CD4-positive, alpha-beta T cell treated with Interleukin-6 for 4 hours (primary cell): ENCODE measurements at places on chromosomes 1 and 21.
A peak's percentile ranks its signal among the peaks of the same experiment; 100 is the strongest.

GRCh38 chr21:38460171-38460742, 38.0 kb downstream of the ERG start:
- no peak for DNase-seq

DNA sequence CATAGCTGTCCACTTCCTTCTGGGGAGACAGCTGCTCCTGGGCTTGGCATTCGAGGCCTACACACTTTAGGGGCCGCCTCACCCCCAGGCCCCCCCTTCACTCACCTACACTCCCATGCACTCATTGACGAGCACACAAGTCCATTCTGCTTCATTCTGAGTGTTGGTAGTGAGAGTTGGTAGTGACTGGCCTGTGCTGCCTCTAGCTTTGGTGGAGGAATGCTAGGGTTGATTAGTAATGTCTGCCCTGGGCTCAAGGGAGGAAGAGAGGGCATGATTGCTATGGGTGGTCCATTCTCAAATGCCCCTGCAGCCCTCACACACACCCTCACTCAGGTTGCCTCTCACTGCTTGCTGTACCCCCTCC, 30.4 kb downstream of the TRIM11 start:
- DNase-seq = no peak

DNA sequence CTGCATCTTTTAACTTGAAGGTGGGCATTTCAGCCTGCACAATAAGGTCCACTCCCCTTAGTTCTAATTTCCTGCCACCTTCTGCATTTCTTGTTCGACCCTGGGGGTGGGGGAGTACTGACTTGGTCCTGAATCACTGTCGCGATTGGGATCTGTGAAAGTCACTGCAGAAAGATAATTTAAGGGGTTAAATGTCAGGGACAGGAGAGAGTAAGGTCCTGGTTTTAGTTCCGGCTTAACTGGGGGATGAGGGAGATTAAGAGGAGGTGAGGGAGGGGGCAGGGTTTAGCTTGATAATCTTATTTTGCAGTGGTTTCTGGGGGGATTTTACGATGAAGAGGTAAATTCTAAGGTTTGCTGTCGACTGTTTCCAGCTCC, 128.1 kb downstream of the MRPS6 start:
- DNase-seq = no peak

- no peak for DNase-seq
Observed at GRCh38 chr1:235280467-235280866, 47.5 kb downstream of the ARID4B start.

DNA sequence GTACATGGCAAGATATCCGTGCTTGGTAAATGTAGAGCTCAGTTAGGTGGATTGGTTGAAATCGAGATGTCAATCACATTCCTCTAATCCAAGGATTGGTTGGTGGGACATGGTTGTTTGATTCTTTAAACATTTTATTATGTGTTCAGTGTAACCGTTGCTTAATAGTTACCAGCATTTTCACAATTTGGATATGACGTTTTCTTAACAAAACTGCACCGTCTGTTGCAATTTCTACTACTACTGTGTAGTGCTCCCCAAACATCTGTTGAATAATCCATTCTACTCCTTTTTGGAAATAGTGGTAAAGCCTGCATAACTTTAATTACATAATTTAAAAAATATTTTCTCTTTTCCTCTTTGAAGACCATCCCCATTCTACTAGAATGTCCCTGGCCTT, 16.3 kb downstream of the OR2B11 start:
- no peak for DNase-seq

GRCh38 chr1:51920130-51920529, 41.6 kb upstream of the NRDC start:
- no peak for DNase-seq

GRCh38 chr1:6490181-6491080, 1.0 kb downstream of the PLEKHG5 start:
- DNase-seq = peak; percentile 67

DNA sequence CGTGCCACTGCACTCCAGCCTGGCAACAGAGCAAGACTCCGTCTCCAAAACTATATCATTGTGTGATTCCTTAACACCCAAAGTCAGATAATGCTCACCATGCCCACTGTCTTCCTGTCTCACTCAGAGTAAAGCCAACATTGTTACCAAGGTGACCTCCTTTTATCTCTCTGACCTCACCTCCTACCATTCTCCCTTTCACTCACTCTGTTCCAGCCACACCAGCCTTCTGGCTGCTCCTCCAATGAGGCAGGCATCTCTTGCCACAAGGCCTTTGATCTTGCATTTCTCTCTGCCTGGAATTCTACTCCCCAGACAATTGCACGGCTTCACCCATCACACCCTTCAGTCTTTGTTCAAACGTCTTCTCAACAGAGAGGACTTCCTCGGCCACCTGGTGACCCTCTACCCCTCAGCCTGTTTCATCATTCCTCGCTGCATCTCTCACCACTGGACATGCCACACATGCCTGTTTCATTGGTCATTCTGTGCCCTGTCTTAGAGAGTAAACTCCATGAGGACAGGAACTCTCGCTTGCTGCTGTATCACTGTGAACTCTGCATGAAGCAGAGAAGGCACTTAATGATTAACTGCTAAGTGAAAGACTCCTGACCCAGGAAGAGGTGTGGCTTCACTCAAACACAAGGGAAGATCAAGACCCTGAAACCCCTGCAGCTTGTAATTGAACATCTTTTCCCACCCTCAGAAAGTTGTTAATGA, 67.1 kb upstream of the CAPZB start:
- no peak for DNase-seq

GRCh38 chr1:87149241-87150041, 179.2 kb upstream of the LMO4 start:
- no peak for DNase-seq

DNA sequence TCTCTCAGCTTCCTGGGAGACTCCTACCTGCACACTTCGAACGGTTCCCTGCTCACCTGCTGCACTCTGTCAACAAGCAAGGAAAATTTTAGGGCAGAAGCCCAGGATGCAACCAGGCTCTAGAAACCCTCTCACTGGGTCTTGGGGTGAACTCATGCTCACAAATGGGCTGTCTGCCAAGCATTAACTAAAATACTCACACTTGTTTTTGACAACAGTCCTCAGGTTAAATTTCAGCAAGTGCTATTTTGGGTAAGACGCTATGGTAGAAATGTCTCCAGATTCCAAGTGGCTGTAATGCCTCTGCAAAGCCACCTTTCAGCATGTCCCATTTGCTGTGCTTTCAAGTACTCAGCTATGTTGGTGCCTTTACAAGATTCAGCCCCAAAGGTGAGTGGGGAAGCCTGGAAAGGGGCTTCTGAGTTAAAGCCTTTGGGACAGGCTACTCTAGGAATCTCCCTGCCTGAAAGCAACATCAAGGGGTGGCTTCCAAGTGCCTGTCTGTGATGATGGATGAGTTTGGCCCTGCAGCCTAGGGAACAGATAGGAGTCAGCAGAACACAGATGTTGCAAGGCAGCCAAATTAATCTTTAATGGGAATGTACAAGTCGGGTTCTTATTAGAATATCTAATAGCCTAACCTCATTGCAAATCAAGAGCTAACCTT, 211.9 kb upstream of the SPAG17 start:
- DNase-seq = no peak

DNA sequence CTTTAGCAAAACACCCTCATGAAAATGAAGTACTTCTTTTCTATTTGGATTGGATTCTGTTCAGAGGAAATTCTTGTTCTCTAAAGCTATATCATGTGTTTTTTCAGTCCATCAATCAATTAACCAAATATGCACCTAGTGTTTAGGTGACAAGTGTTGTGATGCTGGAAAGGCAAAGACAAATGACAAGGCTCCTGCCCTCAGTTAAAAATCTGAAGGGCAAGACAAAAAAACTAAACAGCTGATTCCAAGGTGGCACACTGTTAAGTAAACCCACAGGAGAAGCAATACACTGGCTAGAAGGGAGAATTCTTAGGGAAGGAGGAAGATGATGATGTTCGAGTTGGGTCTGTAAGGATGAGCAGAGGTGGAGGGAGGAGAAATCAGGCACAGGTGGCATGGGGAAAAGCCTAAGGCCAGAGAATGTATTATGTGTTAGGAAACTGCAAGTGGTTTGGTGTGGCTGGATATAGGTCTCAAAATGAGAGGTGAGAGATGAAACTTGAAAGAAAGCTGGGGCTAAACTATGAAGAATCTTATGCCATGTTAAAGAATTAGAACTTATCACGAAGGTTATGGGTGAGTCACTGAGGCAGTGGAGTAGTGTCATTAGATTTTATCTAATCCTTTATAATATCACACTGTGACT, 51.8 kb upstream of the GFI1 start:
- DNase-seq = peak; percentile 26

GRCh38 chr1:234478481-234479309, at the start of gene TARBP1:
Gene TARBP1, minus strand, starts transcription at chr1:234479179. Its CDS starts 76 bp downstream, at chr1:234479103.
- peak; percentile 78 for DNase-seq

- peak; percentile 30 for DNase-seq
Observed at GRCh38 chr1:200226268-200226968, 183.4 kb downstream of the ZNF281 start.

DNA sequence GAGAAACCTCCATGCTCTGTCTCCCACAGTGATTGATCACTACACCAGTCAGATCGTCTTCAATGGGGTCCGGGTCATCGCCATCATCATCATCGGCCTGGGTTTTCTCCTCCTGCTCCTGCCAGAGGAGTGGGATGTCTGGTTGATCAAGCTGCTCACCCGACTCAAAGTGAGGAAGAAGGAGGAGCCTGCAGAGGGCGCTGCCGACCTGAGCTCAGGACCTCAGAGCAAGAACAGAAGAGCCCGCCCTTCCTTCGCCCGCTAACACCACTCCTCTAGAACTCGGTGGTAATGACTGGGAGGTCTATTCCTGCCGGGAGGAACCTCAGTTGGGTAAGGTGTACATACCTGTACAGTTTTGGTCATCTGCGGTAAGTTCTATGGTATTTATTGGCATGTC, 50.3 kb upstream of the COA6 start:
- DNase-seq = peak; percentile 74

DNA sequence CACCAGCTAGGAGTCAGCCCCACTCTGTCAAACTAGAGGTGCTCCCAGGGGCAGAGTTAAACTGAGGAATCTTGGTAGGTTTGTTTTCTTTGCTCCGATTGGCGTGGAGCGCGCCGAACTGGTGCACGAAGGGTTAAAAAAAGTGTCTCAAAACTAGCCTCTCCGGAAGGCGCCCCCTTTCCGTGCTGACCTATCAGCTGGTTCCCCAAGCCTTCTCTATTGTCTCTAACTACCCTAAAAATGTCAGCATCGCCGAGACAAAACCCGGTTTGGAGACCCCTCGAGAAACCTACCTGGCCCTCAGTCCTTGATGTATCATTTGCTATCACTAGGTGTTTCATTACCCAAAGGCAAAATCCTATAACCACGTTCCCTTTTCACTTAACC, 2.2 kb downstream of the TGFB2 start:
- no peak for DNase-seq

- peak; percentile 63 for DNase-seq
Observed at GRCh38 chr1:112501810-112502641, 6.7 kb upstream of the WNT2B start.

GRCh38 chr1:2583331-2583791, 3.2 kb upstream of the PRXL2B start:
- no peak for DNase-seq

DNA sequence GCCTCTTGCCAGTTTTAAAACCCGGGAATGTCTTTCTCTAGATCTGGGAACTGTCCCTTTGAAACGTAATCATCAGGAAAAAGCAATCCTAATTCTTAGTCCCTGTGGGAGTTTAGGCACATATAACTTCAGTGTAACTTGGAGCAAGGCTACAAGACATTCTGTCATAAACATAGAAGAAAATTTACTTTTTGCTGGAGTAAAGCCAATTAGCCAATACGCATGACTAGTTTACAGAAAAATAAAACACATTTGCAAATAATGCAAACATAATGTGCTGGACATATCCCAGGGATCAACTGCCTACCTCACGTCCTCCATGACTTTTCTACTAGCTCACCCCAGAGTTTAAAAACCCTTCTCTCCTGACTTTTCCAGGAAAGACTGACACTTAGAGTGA, 970.6 kb downstream of the MRPL39 start:
- no peak for DNase-seq

DNA sequence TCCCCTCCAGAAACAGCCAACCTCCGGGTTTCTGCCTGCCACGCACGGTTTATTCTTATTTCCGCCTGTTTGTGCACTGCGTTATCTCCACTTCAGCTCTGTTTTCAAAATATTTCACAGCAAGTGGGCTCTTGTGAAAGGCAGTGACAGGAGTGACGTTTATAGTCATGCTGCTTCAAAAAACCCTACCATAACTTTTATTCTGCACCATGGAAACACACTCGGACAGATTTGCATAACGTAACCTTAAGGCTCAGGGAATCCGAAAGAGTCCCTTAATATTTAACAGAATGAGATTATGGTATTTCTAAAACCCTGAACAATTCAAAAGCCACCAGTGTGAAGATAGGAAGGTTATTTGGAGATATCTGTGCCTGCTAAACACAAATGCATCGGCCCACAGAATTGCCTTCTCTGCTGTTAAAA, 782 bp upstream of the SDE2 start:
- DNase-seq = peak; percentile 64

DNA sequence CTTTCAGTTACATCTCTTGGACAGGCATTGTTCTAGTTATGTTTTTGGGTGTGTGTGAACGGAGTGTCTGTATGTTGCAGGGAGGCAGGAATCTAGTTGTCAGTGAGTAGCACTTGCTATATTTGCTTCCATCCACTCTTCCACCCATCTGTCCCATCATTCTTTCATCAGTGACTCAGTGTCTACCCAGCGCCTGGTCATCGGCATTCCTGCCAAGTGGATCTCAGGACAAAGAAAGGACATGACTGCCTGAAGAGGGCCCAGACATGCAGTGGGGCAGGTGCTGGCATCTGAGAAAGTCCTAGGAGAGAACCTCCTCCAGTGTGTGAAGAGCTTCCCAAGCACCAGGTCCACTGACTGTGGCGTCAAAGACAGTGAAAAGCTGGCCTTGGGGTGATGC, 27.3 kb upstream of the MAGOH start:
- DNase-seq = no peak

DNA sequence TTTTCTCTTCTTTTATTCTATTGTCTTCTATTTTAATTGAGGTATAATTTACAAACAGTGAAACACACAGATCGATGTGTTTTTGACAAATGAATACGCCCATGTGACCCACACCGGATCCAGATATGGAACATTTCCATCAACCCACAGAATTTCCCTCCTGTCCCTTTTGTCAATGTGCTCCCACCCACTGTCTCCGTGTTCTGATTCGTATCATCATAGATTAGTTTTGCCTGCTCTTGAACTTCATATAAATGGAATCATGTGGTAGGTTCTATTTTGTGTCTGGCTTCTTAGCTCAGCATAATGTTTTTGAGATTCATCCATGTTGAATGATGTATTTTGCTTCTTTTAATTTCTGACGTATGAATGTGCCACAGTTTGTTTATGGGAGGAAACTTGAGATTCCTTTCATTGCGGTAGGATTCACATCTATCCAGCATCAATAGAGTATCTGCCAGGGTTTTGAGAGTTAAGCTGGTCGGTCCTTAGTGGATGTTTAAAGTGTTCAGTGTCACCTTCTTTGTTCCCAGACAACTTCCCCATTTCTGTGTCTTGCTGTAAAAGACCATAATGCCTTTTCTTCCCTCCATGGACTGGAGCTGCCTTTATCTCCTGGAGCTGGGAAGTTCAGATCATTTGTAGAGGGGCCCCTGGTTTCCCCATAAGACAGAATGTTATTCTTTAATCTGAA, 14.7 kb downstream of the NAV1 start:
- no peak for DNase-seq
